ENCODE measurements at places on chromosomes 6 and 20. TPM values are rescaled to one million over a fixed set of nuclear protein-coding genes. Genes with fewer than 3 reads are reported as not detected.

DNA sequence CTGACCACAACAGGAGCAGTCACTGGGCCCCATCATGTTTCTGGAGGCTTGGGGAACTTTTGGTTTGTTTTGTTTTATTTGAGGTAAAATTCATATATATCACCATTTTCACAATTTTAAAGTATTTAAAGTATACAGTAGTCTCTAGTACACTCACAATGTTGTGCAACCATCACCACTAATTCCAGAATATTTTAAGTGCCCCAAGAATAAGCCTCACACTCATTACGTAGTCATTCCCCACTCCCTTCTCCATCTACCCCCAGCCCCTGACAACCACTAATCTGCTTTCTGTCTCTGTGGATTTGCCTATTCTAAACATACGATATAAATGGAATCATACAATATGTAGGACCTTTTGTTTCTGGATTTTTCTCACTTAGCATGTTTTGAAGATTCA is 29.0 kb downstream of the RTN4IP1 start:
- no peak overlapping the region for H3K27ac ChIP-seq
- H3K4me1 ChIP-seq: no peaks in the 10 kb centered on the region
- H3K36me3 ChIP-seq: no peaks in the 10 kb centered on the region

DNA sequence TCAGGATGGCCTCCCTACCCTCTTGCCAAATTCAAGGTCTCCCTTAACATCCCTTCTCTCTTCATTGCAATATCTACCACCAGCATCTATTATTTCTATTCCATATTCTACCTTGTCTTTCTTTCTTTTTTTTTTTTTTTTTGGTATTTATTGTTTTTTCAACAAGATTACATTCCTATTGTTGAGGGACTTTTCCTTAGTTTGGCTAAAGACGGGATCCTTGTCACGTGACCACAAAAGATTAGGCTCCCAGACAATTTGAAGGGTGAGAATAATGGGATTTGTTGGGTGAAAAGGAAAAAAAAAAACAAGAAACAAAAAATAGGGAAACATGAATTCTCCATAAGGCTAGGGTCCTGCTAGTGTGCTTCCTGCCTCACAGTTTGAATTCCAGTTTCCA is 124.3 kb upstream of the MCHR2 start:
- H3K4me1 ChIP-seq: no peaks in the 10 kb centered on the region
- H3K27me3 ChIP-seq: no peaks in the 10 kb centered on the region
- H3K27ac ChIP-seq: no peak overlapping the region

DNA sequence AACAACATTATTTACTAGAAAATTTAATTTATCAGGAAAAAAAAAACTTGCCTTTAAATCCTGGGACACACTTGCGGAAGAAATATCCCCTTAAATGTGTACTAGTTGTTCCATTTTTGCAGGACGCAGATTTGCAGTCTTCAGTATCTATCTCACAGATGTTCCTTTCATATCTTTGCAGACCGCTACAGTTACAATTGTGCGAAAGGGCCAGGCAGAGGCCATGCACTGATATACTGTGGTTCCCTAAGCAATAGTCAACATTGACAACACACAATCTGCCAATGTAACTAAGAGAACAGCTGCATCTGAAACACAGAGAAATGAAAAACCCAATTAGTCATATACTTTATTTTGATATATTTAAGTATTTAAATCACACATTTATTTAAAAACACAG is 411.2 kb downstream of the EYS start:
- no peak overlapping the region for H3K27ac ChIP-seq
- H3K4me1 ChIP-seq: no peaks in the 10 kb centered on the region

PRRT1 gene
- total RNA-seq: 2.8 TPM

GRCh38 chr6:142926494-142927270 is 18.3 kb downstream of the HIVEP2 start:
- H3K36me3 ChIP-seq: no peaks in the 10 kb centered on the region
- H3K27ac ChIP-seq: no peak overlapping the region
- H3K4me1 ChIP-seq: no peaks in the 10 kb centered on the region
- H3K27me3 ChIP-seq: no peaks in the 10 kb centered on the region
- peak overlapping the region; percentile 56 for H3K4me3 ChIP-seq

FYN gene
- total RNA-seq: 97.2 TPM

DNA sequence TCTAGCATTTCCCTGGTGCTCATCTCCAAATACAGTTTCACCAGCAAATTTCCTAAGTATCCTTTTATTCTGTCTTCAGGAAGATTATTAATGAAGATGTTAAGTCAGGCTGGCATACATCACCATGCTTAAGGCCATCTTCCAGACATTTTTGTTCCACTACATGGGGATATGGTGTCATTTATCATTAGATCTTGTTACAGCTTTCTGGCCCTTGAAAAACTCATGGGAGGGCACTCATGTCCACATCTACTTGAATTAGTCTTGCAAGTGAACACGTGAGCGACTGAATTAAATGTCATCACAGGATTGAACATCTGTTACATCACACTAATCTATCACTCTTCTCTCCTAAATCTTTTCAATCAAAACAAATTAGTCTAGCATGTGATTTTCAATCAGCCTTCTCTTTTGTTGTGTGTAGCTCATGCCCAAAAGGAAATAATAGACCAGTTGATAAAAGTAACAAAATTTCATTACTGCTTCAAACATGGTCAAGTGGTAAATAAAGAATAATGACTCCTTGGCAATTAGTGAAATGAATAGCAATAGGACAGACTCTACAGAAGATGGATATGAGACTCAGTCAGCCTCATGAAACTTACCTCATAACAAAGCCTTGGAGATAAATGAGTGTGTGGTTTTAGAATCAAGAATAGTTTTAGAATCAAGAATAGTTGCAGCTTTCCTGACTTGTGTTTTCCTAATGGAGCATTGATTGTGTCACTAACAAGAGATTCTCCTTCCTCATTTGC is 80.5 kb downstream of the MTFR2 start:
- H3K4me1 ChIP-seq: no peaks in the 10 kb centered on the region
- H3K4me3 ChIP-seq: no peak overlapping the region
- H3K36me3 ChIP-seq: no peaks in the 10 kb centered on the region
- no peak for DNase-seq
- H3K27ac ChIP-seq: no peak overlapping the region

DNA sequence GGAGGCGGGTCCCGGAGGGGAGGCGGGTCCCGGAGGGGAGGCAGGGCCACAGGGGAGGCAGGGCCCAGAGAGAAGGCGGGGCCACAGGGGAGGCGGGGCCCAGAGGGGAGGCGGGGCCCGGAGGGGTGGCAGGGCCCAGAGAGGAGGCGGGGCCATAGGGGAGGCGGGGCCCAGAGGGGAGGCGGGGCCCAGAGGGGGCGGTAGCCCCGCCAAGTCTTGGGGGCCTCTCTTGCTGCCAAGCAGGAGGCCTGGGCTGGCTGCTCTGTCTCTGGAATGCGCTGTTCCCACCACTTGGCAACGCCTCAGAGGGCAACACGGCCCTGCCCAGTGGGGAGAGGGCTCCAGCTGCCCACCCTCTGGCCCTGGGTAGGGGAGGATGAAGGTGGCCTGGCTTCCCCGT is 80.5 kb downstream of the YTHDF1 start:
- no peaks in the 10 kb centered on the region for H3K36me3 ChIP-seq
- H3K4me1 ChIP-seq: no peaks in the 10 kb centered on the region
- H3K4me3 ChIP-seq: no peak overlapping the region
- no peak for DNase-seq
- no peak overlapping the region for H3K27ac ChIP-seq

DNA sequence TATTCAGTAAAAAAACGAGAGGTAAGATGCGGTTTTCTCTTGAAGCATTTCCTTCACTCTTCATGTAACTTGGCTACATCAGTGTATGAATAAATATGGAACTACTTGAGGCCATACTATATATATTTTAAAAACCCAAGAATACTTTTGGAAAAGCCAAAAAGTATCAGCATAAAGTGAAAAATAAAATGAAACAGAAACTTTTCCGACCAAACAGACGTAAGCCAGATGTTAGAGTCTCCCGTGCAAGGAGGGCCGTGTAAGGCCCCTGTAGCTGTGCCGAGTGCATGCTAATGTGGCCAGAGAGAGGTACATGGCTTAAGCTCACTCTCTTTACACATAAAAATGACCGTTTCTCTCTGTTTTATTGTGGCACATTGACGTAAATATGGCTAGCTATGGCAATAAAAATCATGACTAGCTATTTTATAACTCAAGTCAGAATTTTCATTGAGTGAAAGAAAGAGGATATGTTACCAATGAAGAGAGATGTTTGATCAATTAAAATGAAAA is 140.1 kb upstream of the GMDS start:
- no peak overlapping the region for H3K27ac ChIP-seq
- no peaks in the 10 kb centered on the region for H3K4me1 ChIP-seq
- H3K36me3 ChIP-seq: no peaks in the 10 kb centered on the region

DNA sequence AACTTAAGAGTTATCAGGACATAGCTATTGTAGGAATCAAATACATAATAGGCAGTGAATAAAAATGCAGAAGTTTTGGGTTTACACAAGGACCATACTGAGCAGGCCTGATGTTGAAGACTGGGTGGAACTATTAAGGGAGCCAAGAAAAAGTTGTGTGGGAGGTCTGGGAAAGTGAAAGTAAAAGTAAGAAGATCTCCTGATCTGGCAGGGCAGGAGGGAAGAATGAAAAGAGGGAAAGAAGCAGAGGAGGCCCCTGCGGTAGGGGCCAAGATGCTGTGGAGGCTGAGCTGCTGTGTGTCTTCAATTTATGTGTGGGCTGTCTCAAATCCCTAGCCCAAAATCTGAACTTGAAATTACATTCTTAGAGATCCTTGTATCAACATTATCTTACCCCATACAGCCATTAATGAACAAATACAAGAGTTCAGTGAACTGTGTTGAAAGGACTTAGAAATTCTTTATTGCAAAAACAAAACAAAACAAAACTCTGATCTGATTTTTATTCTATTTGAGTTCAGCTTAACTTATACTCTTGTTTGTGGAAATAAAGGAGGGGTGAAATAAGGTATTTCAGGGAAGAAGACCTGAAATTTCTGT is 1183.8 kb downstream of the HACE1 start:
- H3K4me3 ChIP-seq: no peak overlapping the region
- H3K27me3 ChIP-seq: no peaks in the 10 kb centered on the region
- H3K4me1 ChIP-seq: no peaks in the 10 kb centered on the region
- DNase-seq: no peak
- no peak overlapping the region for H3K27ac ChIP-seq
- no peaks in the 10 kb centered on the region for H3K36me3 ChIP-seq

GGT7 gene
- 24.1 TPM for total RNA-seq

GRCh38 chr6:2166717-2167116 is 78.7 kb downstream of the GMDS start:
- H3K4me1 ChIP-seq: no peaks in the 10 kb centered on the region
- DNase-seq: no peak
- no peak overlapping the region for H3K4me3 ChIP-seq
- H3K36me3 ChIP-seq: no peaks in the 10 kb centered on the region
- no peaks in the 10 kb centered on the region for H3K27me3 ChIP-seq

ANGPT4 gene
- total RNA-seq: 0.06 TPM

- H3K4me1 ChIP-seq: peaks cover 6% of the 10 kb centered on the region
- no peaks in the 10 kb centered on the region for H3K27me3 ChIP-seq
- no peaks in the 10 kb centered on the region for H3K36me3 ChIP-seq
Observed at GRCh38 chr20:34363465-34364222, 571 bp downstream of the ITCH start.

TTBK1 gene
- total RNA-seq: 1.5 TPM

DNA sequence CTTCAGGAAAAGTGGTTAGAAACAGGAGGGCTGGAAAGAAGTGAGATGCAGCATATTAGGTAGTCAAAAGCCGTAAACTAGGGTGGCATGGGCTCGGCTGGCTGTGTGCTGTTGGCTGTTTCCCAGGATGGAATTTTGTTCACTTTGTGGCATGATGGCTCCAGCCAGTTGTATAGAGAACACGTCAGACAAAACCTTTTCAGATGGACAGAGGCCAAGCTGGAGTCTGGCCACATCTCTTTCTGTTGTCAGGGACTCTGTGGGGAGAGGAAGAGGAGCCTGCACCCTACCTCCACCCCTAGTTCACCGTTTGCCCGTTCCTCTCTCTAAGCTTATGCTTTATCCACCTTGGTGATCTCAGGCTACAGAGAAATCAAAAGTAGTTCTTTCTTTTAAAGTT is 22.0 kb downstream of the C6orf89 start:
- no peak for DNase-seq
- no peak overlapping the region for H3K4me3 ChIP-seq
- H3K36me3 ChIP-seq: no peaks in the 10 kb centered on the region
- no peaks in the 10 kb centered on the region for H3K27me3 ChIP-seq
- no peak overlapping the region for H3K27ac ChIP-seq
- H3K4me1 ChIP-seq: no peaks in the 10 kb centered on the region

LAMP5 gene
- 0.31 TPM for total RNA-seq

ZNF311 gene
- total RNA-seq: 4.2 TPM

DNA sequence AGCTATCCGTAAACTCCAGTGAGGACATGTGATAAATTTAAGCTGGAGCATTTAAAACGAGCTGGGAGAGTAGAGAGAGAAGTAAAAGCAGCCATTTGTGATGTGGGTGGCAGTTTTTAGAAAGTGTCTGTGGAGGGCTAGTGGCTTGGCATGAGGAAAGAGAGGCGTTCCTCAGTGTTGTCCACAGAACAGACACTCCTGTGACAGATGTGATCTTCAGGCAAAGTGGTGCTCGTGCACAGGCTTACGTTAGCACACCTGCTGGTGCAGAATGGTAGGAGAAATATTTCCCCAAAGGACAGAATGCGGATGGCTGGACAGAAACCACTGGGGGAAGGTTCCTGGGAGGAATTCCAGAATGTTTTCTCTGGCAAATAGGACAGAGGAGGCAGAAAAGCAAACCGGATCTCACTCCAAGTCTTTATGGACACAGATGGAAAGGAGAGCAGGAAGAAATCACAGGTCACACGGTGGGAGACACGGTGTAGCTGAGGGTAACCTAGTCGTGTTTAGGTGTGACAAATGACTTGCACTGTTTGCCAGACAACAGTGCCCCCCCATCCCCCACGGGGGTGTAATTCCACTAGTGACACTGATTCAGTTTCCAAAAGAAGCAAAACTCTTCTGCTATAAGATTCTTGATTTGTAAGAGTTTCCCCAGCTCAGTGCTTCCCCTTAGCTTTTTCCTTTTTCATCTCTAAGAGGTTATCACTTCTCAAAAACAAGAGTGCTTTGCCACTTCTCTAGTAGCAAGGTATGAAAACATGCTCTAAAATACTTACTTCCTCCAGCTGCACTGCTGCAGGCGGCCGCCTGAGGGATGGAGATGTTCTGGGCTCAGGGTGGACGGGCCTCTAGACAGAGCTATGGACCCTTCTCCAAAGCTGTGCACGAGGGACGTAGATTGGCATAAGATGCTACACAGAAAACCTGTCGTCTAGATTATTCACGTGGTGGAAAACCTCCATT is 293.2 kb downstream of the QKI start:
- no peaks in the 10 kb centered on the region for H3K4me1 ChIP-seq
- no peak for DNase-seq
- H3K4me3 ChIP-seq: no peak overlapping the region
- no peak overlapping the region for H3K27ac ChIP-seq

GRCh38 chr6:16721977-16722376 is 39.3 kb downstream of the ATXN1 start:
- no peaks in the 10 kb centered on the region for H3K4me1 ChIP-seq
- no peaks in the 10 kb centered on the region for H3K36me3 ChIP-seq
- H3K27me3 ChIP-seq: no peaks in the 10 kb centered on the region
- DNase-seq: no peak

- H3K27ac ChIP-seq: no peak overlapping the region
- no peak overlapping the region for H3K4me3 ChIP-seq
Observed at GRCh38 chr20:52454660-52455059, 263.1 kb upstream of the ZFP64 start.
